Activated CD4-positive, alpha-beta T cell treated with anti-CD3 and anti-CD28 coated beads for 1 hour (primary cell): ENCODE measurements at places on chromosomes 3 and 15.

- no peak for DNase-seq
Measured at GRCh38 chr3:124034844-124035152, 42.9 kb upstream of the ROPN1 start.

- DNase-seq = no peak
Measured at GRCh38 chr3:192220915-192221314, 506.4 kb downstream of the FGF12 start.

DNA sequence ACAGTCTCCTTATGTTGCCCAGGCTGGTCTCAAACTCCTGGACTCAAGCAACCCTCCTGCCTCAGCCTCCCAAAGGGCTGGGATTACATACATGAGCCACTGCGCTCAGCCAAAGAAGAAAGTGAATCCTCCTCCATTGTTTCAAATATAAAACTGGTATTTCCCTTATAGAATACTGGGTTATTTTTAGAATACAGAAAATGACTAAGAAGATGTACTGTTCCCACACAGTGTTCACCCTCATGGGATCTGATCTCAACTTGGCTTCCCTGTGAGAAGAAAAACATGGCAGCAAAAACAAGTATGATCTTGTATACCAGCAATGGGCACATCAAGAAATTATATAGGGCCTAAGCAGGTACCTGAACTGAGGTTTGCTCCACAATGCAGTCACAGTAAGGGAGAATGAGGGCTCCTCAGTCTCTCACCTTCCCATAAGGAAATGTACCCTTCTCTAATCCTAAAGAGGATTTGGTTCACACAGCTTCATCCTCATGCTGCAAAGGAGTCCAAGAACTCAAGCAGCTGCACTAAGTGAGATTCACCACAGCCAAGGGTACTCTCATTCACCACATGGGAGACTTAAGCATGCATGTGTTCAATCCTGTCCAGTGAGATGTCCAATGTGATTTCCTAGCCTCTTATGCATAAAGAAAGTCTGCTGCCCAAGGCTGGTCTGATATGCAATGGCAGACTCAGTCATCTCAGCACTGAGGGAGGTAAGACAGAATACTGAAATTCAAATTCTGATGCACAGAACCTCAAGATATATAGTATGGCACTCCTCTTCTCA lies 25.8 kb downstream of the USP4 start:
- DNase-seq = no peak

DNA sequence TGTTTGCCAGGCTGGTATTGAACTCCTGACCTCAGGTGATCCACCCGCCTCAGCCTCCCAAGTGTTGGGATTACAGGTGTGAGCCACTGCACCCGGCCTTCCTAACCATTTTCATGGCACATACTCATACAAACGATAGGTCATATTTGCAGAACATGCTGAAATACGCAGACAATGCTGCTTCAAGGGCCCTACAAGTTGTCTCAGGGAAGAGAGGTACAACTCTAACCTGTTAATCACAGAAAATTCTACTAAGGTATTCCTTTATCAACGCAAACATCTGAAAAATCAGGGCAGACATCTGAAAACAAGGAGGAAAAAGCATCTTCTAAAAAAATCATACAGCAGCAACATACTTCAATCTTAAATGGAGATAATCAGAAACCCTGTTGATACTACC lies 39.9 kb downstream of the RAF1 start:
- DNase-seq = no peak

DNA sequence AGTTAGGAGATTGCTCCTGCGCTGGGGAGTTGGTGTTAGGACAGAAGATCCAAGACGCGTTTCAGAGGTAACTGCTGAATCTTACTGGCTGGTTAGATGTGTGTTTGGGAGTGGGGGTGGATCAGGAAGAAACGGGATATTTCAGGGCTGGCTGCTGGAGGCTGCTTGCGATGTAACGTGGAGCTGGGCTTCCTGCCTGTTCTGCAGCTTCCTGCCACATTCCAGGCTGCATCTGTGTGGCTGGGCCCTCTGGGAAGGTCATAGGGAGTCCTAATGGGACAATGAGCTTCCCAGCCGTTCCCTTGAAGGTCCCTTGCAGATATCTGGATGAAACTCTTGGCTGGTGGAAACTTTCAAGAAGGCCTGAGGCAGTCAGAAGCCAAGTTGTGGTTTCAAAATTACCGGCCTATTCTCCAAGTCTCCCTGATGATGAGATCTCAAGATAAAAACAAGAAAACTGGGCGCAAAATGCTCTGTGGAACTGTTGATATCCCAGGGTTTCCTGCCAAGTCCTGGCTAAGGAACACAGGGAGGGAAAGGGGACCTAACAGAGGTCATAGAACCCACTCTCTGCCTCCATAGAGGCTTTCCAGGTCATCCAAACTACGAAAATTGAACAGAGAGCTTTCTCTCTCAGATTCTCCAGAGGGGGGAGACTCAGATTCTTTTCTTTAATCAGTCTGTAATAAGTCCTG lies 67.0 kb downstream of the NOX5 start:
- DNase-seq = no peak

GRCh38 chr3:48708481-48708889 lies 8.5 kb downstream of the IP6K2 start:
- no peak for DNase-seq

DNA sequence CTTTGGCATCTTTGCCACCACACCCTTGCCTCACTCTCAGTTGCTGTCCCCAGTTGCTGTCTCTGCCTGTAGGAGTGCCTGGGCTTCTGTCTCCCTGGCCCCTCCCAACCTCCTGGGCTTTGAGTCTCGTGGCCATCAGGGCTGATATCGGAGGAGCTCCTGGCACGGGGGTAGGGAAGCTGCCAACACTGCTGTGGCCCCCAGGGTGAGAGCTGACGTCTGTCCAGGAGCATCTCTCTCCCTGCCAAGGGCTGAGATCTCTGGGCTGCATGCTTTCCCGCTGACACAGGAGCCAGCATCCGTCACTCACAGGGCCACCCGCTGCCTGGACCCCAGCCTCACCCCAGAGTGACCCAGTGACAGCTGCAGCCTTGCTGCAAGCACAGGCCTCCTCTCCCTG lies 47.4 kb downstream of the EXOG start:
- no peak for DNase-seq

DNA sequence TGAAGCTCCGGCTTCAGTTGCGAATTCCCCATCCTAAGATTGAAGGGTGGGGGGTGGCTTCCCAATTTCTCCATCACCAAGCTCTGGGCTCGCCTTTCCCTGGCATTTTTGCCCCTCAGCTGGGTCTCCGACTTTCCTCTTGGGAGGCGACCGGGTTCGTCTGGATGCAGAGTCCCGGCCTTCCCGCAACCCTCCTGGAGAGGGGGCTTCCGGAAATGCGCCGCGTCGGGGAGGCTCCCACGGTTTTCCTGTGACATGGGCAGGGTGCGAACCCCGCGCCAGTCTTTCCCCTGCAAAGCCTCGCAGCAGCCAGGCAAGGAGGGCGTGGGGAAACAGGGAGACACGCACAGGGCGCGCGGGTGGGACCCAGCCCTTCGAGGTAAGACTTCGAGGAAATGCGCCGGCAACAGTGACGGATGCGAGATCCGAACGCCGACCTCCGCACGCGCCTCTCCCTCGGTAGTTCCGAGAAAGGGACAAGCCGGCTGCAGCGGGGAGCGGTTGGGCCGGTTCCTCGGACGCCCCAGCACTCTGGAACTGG lies 466 bp upstream of the HCN4 start:
- no peak for DNase-seq

GRCh38 chr15:100372739-100373119 lies 31.0 kb upstream of the ADAMTS17 start:
- no peak for DNase-seq

- no peak for DNase-seq
Measured at GRCh38 chr15:81189583-81190283, 6.9 kb upstream of the IL16 start.
